ENCODE measurements at places on chromosomes 13 and 19.

- peaks cover 4% of the 10 kb centered on the region for H3K36me3 ChIP-seq
- H3K4me3 ChIP-seq: no peak overlapping the region
- H3K27ac ChIP-seq: no peak overlapping the region
- no peaks in the 10 kb centered on the region for H3K27me3 ChIP-seq
Observed at GRCh38 chr13:40121722-40122121, 466.3 kb downstream of the COG6 start.

GRCh38 chr13:98254513-98254912 lies 77.4 kb upstream of the RNF113B start:
- DNase-seq: no peak
- no peaks in the 10 kb centered on the region for H3K36me3 ChIP-seq
- no peak overlapping the region for H3K4me3 ChIP-seq
- H3K27me3 ChIP-seq: no peaks in the 10 kb centered on the region
- no peak overlapping the region for H3K27ac ChIP-seq

DNA sequence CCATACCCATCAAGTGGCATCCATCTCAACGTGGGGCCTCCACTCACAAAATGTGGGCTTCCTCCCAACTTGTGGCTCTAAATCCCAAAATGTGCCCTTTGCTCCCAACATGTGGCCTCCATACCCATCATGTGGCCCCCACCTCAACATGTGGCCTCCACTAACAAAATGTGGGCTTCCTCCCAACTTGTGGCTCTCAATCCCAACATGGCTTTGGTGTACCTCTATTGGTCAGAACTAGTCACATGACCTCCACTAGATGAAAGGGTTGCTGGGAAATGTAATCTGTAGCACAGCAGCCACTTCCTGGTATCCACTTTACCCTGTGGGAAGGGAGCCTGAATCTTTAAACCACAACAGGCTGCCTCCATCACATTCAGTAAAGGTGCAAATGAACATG lies 10.1 kb upstream of the ACER1 start:
- no peak overlapping the region for H3K27ac ChIP-seq
- no peak overlapping the region for H3K4me3 ChIP-seq

GRCh38 chr13:27289011-27289665 lies 18.5 kb downstream of the RASL11A start:
- H3K4me1 ChIP-seq: peaks cover 19% of the 10 kb centered on the region
- H3K27ac ChIP-seq: no peak overlapping the region
- H3K36me3 ChIP-seq: no peaks in the 10 kb centered on the region
- H3K27me3 ChIP-seq: no peaks in the 10 kb centered on the region

DNA sequence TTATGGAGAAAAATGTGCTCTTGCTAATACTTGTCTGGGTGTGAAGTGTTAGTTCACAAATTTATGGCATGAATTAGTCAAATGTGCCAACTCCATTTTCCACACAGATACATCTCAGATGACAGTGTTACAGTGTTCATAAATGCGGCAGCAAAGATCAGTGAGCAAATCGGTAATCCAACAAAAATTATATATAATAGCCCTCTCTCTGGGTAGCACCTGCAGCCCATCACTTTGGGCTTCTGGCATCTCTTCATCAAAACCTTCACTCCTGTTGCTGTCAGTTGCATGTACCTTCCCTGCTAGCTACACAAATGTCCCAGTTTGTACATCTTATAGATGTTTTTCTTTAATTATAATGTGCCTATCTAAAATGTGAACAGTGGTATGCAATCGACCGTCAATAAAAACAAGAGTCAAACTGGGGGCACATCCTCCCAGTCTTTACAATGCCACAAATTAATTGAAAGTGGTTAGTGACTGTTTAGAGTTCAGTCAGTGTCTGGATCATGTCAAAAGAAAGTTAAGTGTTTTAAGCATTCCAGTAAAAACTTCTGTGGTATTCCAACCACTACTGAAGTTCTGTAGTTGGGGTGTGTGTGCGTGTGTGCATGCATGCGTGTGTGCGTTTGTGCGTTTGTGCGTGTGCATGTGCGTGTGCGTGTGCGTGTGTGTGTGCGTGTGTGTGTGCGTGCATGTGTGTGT lies 448.9 kb downstream of the DCT start:
- H3K4me1 ChIP-seq: no peaks in the 10 kb centered on the region
- H3K4me3 ChIP-seq: no peak overlapping the region
- peaks cover 1% of the 10 kb centered on the region for H3K27me3 ChIP-seq
- H3K27ac ChIP-seq: no peak overlapping the region

GRCh38 chr13:29270271-29270985 lies 325.1 kb downstream of the SLC7A1 start:
- H3K4me1 ChIP-seq: no peaks in the 10 kb centered on the region
- H3K36me3 ChIP-seq: no peaks in the 10 kb centered on the region
- no peak overlapping the region for H3K4me3 ChIP-seq
- no peak overlapping the region for H3K27ac ChIP-seq
- DNase-seq: no peak

DNA sequence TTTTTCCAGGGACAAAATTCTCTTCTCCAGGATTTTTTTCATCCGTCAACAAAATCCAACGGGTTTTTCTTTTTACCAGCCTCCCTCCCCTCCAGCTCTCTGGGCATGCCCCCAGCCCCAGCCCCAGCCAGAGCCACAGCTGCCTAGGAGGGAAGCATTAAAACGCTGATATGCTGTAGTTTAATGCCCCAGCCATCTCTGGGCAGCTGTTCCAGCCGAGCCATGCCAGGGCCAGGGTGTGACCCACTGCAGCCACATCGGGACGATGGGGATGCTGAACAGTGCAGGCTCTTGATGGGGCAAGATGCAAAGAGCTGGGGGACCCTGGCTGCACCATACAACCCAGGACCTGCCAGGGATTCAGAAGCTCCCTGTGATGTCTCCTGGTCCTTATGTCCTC lies 32.1 kb downstream of the TSHZ3 start:
- peaks cover 4% of the 10 kb centered on the region for H3K4me1 ChIP-seq
- no peak overlapping the region for H3K4me3 ChIP-seq
- no peaks in the 10 kb centered on the region for H3K36me3 ChIP-seq
- no peak for DNase-seq
- H3K27me3 ChIP-seq: peaks cover 1% of the 10 kb centered on the region
- no peak overlapping the region for H3K27ac ChIP-seq

DNA sequence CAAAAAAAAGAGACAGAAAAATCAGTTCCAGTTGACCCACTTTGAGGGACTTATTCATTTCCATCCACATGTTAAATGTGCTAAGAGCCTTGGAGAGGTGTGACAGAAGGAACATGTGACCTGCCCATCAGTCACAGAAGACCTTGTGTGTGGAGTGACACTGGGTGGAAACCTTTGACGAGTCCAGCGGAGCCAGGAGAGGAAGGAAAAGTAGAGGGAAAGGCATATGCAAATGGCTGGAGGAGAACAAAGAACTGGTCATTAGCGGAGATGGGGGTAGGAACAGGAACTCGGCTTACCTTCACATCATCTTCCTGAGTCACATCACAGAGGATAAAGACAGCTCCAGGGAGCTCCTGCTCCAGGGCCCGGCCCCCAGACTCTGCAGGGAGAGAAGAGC lies 2.3 kb downstream of the HSD17B14 start:
- no peaks in the 10 kb centered on the region for H3K36me3 ChIP-seq
- no peak overlapping the region for H3K27ac ChIP-seq
- DNase-seq: no peak
- peaks cover 20% of the 10 kb centered on the region for H3K4me1 ChIP-seq
- H3K27me3 ChIP-seq: no peaks in the 10 kb centered on the region

GRCh38 chr13:70430256-70430655 lies 322.0 kb upstream of the KLHL1 start:
- no peaks in the 10 kb centered on the region for H3K4me1 ChIP-seq
- H3K36me3 ChIP-seq: no peaks in the 10 kb centered on the region
- DNase-seq: no peak
- no peak overlapping the region for H3K4me3 ChIP-seq
- H3K27me3 ChIP-seq: no peaks in the 10 kb centered on the region

DNA sequence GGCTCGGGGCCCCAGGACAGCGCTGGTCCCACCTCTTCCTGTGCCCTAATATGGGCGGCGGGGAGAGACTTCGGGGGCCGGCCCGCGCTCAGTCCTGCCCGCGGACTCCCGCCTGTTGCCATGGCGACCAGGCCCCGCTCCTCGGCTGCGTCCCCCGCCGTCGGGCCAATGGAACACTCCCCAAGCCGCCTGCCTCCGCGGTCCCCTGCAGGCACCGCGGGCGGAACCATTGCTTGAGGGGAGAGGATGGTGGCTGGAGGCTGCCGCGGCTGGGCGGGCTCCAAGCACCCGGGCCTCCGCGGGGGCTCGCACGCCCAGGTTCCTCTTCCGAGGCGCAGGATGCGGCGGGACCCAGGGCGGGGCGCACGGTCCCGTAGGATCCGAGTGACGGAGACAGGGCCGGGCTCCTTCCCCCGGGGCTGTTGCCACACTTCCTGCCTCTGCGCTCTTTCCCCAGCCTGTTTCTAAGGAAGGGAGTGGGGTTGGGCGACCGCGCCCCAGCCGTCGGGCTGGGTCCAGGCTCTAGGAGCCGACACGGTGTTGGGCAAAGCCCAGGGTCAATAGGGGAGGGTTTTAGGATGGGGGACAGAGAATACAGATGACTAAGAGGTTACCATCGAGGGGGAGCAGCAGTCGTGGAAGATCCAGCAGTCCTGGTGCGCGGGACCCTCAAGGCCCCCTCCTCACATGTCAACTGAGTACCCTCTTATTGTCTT lies 1.2 kb upstream of the JUNB start:
- peak overlapping the region; percentile 98 for H3K27ac ChIP-seq
- peak overlapping the region; percentile 93 for H3K4me3 ChIP-seq
- H3K27me3 ChIP-seq: no peaks in the 10 kb centered on the region
- peaks cover 11% of the 10 kb centered on the region for H3K36me3 ChIP-seq
- H3K4me1 ChIP-seq: peaks cover 48% of the 10 kb centered on the region

DNA sequence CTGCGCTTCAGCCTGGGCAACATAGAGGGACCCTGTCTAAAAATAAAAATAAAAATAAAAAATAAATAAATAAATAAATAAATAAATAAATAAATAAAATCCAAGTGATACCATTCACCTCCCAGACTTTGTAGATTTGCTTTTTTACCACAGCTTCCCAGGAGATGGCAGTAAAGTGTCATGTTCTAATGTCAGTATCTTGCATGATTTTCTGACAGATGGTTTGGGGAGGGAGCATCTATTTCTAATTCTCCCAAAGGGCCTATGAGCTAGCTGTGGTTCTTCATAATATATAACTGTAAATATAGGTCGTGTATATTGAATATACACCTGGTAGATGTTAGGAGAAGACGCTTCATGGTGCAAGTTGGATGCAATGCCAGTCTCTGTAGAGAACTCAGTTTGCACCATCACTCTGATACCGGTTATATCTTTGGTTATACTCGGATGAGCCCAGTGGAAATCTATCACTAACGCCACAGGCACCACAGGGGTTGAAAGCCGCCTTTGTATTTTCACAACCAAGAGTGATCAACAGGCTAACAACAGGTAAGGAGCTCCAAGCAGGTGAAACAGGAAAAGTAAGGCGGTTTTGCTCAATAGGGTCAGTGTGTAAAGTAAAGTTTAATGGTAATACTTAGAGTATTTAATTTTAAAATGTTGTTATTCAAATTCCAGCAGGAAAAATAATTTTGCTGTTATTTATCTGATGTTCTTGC lies 13.9 kb downstream of the APLP1 start:
- H3K27ac ChIP-seq: no peak overlapping the region
- no peak for DNase-seq
- H3K36me3 ChIP-seq: peaks cover 5% of the 10 kb centered on the region
- H3K27me3 ChIP-seq: peaks cover 16% of the 10 kb centered on the region
- H3K4me1 ChIP-seq: peaks cover 4% of the 10 kb centered on the region

DNA sequence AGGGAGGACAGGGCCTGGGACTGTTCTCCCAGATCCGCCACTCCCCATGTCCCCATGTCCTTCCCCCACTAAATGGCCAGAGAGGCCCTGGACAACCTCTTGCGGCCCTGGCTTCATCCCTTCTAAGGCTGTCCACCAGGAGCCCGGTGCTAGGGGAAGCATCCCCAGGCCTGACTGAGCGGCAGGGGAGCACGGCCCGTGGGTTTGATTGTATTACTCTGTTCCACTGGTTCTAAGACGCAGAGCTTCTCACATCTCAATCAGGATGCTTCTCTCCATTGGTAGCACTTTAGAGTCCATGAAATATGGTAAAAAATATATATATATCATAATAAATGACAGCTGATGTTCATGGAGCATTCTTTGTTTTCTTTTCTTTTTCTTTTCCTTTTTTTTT lies 815 bp downstream of the SPACA4 start:
- DNase-seq: no peak
- H3K27ac ChIP-seq: no peak overlapping the region
- no peaks in the 10 kb centered on the region for H3K36me3 ChIP-seq

- peak; percentile 39 for DNase-seq
- peak overlapping the region; percentile 80 for H3K4me3 ChIP-seq
- peak overlapping the region; percentile 90 for H3K27ac ChIP-seq
- peaks cover 55% of the 10 kb centered on the region for H3K4me1 ChIP-seq
- no peaks in the 10 kb centered on the region for H3K27me3 ChIP-seq
- peaks cover 52% of the 10 kb centered on the region for H3K36me3 ChIP-seq
Observed at GRCh38 chr19:43777163-43777695, 3.5 kb downstream of the KCNN4 start.

DNA sequence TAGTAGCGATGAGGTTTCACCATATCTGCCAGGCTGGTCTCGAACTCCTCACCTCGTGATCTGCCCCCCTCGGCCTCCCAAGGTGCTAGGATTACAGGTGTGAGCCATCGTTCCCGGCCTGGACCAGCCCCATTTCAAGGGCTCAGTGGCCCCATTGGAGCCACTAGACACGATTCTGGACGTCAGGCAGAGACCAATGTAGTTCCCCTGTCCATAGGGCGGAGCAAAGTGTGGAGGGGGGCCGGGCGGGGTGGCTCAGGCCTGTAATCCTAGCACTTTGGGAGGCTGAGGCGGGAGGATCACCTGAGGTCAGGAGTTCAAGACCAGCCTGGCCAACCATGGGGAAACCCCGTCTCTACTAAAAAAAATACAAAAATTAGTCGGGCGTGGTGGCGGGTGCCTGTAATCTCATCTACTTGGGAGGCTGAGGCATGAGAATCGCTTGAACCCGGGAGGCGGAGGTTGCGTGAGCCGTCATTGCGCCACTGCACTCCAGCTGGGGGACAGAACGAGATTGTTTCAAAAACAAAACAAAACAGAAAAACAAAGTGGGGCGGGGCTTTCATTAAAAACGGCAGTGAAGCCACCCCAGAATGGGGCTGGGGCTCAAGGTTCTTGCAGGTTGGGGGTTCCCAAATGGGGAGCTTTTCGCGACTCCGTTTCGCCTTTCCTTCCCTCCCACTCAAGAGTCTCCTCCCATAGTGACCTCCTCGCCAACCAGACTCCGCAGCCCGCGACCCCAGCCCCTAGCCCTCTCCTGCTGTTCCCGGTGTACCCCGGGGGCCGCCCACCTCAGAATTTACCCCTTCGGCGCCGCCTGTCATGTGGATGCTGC lies 758 bp upstream of the TECR start:
- DNase-seq: no peak
- no peaks in the 10 kb centered on the region for H3K27me3 ChIP-seq
- peak overlapping the region; percentile 92 for H3K4me3 ChIP-seq
- H3K27ac ChIP-seq: peak overlapping the region; percentile 97

- H3K27me3 ChIP-seq: no peaks in the 10 kb centered on the region
- H3K27ac ChIP-seq: no peak overlapping the region
- peaks cover 33% of the 10 kb centered on the region for H3K4me1 ChIP-seq
- no peak overlapping the region for H3K4me3 ChIP-seq
Observed at GRCh38 chr13:46565808-46566750, 13.1 kb downstream of the LRCH1 start.

- H3K4me1 ChIP-seq: peaks cover 44% of the 10 kb centered on the region
- H3K27ac ChIP-seq: peak overlapping the region; percentile 65
- peaks cover 13% of the 10 kb centered on the region for H3K36me3 ChIP-seq
- no peak for DNase-seq
Observed at GRCh38 chr19:345320-345879, 804 bp upstream of the MIER2 start.

Measured in activated naive CD8-positive, alpha-beta T cell treated with anti-CD3 and anti-CD28 coated beads, Interleukin-2, amount 50 U/mL, for 24 hours (primary cell).